T-helper 9 cell (primary cell): ENCODE measurements at places on chromosomes 2 and 18.

DNA sequence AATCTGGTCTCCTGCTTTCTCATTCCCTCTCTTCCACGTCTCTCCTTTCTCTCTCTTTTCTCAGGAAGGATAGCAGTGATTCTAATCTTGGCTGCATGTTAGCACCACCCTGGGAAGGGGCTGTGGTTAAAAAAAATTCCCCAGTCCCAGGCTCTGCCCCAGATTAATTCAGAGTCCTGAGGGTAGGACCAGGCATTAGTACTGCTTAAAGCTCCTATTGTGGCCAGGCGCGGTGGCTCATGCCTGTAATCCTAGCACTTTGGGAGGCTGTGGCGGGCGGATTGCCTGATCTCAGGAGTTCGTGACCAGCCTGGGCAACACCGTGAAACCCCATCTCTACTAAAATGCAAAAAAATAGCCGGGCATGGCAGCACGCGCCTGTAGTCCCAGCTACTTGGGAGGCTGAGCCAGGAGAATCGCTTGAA is 35.4 kb upstream of the EML4 start:
- no peak for DNase-seq

- no peak for DNase-seq
These were observed 107.1 kb upstream of the MAPRE2 start for GRCh38 chr18:34933909-34934661.

- DNase-seq: no peak
These were observed 180.7 kb downstream of the BABAM2 start for GRCh38 chr2:28071221-28071620.

DNA sequence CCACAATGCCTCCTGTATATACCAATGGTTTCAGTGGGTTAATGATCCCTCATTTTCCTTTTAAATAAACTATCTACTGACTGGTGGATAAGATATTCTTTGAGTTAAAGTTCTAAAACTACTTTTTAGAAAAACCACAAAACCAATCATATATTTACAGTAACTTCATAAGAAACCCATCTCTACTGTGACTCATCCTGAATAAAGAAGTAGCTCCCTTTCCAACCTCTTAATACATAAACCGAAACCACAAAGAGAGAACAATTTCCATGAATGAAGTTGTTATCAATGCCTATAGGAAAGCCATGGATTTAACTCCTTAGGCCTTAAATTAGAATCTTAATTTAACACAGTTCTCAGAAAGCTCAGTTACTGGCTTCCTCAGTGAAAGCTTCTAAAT is 227.0 kb upstream of the SMAD7 start:
- DNase-seq: no peak

- no peak for DNase-seq
These were observed 685.8 kb upstream of the HS6ST1 start for GRCh38 chr2:129004485-129004884.

- DNase-seq: no peak
These were observed 36.2 kb downstream of the HJURP start for GRCh38 chr2:233817995-233818638.

DNA sequence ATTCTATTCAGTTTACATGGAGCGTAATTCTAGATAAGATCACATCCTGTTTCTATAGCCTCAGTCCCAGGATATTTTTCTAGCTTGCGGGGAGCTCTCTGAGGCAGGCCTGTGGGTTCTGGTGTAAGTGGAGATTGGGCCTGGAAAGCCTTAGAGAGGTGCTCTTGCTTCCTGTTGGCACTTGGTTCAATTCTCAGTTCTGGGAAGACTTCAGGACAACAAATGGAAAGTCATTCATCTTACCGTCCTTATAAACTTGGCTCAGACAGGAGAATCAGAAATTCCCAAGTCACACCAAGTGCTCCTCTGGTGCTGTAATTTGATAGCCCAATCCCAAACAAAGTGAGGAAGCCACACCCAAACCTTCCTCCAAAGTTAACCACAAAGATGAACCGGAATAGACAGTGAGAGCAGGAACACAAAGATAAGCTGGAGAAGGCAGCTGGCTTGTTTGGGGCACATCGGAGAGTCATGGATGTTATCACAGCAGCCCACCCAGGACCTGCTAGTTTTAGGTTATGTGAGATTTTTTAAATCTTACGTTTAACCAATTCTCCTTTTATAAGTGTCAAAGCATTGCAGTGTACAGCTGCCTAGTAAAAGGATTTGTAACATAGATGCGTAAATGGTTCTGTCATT is 144.3 kb upstream of the MAP3K20 start:
- DNase-seq: no peak

DNA sequence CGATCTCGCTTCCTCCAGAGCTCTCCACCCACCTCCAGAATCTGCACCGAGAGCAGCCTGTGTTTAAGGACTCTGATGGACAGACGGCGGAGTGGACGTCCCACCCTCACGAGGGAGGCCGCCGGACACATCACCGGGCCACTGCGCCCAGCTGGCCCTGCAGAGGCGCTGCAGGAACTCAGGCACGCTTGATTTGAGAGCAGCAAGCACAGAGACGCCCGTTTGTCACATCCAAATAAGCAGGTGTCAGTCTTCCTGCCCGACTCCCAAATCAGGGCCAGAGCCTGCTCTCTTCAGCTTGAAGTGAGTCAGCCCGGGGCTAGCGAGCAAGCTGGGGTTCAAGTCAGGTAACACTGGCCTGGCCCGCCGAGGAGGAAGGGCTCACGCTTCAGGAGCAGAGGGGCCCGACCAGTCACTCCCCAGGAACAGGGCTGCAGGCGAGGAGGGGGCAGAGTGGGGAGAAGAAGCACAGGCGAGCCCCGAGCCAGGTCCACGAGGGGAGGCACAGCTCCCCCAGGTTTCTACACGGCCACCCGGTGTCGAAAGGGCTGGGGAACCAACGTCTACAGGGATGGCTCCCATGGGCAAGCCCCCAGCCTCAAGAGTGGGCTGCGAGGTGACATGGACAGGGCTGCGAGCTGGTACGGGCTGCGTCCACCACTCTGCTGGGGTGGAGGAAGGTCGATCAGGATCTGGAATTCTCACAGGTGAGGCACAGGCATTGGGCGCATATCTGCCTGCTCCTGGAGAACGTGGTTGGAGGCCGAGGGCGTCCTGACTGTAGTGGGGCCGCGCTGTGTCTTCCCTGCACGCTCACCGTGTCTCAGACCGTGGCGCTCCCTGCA is 52.5 kb upstream of the CTDP1 start:
- DNase-seq: no peak

DNA sequence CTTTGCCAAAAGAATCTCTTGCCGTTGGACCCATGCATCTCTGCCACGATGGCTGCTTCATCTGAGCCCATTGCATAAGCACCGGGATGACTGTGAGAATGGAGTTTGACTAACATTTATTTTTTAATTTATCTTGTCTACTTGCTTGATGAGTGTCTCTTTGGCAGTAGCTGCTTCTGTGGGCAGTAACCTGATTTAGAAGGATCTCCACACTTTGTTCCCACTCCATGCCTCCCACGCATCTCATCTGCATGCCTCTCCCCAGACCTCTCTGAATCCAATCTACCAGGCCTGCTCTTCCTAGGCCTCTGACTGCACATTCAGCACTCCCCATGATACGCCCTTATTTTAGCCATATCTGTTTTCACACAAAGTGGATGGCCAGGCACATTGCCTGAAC is 23.7 kb upstream of the TMX3 start:
- no peak for DNase-seq

DNA sequence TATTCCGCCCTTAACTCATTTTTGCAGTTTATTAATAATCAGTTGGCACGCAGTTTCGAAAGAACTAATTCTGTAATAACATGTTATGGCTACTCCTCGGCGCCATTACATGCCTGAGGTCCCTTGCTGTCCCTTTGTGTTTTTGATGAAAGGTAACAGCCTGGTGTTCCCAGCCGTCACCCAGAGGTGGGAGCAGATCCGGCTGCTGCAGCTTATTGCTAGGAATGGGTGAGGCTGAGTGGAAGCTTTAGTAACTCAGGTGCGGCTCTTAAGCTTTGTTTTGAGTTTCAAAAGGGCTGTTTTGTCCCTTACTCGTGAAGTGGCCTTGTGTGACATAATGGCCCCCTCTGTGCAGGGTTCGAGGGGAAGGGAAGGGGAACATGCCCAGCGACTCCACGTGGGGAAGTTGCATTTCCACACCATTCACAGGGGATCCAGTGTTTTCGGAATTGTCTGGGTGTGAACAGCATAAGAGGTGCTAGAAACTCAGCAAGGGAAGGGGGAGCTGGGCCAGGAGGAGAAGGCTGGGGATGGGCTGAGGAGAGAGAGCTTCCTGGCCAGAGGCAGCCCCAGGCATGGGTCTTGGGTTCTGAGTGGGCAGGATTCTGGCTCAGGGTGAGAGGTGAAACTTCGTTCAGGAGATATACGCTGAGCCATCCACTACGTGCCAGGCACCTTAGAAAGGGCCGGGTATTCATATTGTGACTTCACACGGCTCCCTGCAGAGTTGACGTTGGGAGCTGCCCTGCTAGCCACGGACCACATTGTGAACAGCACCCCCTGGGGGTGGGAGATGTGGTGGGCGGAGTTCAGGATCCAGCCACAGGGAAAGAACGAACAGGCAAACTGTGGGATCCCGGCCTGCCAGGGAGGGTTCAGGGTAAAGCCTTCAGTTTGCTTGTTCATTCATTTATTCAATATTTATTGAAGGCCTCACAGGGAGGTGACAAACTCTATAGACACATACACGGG is 84.4 kb downstream of the TGOLN2 start:
- DNase-seq: no peak

GRCh38 chr2:111135910-111136297 is 15.2 kb downstream of the BCL2L11 start:
- no peak for DNase-seq

DNA sequence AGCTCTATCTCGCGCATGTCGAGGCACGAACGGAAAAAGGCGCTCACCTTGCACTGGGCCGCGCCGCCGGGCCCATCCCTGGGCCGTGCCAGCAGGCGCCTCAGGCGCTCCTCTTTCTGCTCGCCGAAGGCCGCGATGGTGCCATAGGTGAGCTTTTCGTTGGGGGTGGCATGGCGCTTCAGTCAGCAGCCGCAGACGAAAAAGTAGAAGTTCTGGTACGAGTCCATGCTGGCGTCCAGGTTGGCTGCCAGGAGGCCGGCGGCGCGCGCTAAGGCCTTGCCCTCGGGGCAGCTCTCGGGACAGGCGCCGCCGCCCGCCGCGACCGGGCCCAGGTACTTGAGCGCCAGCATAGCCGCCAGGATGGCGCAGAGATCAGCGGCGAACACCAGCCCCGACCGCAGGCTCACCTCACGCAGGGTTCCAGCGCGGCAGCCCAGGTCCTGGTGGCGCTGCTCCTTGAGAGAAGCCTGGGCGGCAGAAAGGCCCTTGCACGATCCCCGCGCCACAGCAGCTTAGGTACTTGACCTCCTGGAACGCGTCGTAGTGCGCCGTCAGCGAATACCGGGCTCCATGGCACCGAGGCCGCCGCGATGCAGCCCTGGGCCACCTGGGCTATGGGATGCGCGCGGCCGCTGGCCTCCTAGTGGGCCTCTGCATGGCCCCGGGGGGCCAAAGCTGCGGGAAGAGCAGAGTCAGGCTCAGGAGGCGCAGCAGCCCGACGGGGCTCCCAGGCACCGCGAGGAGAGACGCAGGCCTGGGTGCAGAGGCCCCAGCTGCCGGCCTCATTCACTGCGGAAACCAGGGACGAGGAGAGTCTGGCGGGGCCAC is 12.8 kb downstream of the ALPG start:
- DNase-seq: no peak

- DNase-seq: no peak
These were observed 394.2 kb upstream of the ZEB2 start for GRCh38 chr2:144914113-144914512.
